ENCODE measurements at places on chromosomes 11 and 22.

- DNase-seq, result no peak
Measured at GRCh38 chr11:40188848-40189247, 1270.6 kb downstream of the LRRC4C start.

DNA sequence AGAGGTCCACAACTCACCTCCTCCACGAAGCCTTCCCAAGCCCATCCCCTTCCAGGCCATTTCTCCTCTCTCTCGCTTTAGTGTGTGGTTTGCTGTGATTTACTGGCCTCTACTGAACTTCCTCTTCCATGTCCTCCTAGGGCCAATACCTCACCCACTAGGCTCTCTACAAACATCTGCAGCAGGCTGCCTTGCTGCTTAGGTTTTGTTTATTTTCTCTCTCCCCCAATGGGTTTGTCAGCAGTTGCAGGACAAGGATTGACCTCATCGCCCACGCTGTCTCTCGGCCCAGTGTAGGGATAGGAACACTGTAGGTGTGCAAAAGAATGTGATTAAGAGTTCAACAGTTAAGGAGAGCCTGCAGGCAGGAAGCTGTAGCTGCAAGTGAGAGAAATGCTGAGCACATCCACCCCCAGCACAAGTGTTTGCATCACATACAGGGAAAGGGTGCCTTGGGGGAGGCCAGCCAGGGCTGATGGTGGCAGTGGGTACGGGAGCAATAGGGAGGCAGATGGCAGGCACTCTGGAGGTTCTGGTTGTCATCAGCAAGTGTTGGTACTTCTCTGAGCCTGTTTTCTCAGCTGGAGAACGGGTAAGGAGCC, 1.4 kb downstream of the PC start:
- no peak for DNase-seq

GRCh38 chr11:95082576-95083001, 7.1 kb upstream of the ENDOD1 start:
- DNase-seq, result no peak

GRCh38 chr22:17085277-17086181, 729 bp downstream of the IL17RA start:
- no peak for DNase-seq

DNA sequence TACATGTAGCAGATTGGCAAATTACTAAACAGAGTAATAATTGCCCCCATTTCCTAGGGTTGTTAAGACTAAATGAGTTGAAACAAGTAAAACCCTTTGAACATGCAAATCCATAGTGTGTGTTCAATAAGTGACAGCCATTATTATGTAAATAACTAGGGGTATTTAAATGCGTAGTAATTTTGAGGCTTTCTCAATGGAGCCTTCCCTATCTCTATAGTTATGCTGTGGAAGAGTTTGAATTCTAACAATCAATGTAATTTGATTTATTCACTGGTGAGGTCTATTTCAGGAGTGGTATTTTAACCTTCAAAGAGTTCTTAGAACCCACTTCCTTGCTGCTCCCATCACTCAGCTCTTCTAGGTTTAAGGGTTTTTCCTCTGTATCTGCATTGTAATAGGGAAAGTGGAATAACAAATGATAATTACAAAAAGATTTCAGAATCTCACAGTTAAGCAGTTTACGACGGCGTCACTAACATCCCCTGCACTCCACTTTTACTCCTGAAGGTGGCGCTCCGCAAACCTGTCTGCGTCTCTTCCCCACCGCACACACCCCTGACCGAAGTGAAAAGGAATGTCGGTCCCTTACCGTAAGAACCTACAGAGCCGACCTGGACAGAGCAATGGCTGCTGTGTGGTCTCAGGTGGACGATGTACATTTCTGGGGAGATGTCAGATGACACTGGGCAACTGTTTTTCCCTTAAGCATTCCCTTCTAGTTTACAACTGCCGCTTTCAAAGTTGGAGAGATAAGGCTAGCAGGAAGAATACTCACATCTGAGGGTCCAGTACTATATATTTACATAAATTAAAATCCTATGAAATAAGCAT, 80.8 kb downstream of the ZC3H12C start:
- DNase-seq, result no peak

DNA sequence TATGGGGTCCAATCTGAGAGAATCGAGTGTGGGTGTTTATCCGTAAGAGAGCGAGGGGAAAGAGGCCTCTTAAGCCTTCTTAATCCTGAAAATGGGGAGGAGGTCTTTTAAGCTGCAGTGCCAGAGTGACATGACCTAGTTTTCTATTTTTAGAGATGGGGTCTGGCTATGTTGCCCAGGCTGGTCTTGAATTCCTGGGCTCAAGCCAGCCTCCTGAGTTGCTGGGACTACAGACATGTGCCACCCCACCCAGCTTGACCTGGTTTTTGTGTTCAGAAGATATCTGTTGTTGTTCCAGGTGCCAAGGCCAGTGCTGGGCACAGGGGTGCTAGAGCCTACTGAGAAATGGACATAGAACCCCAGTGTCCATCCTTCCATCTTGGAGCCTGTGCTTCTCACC, 1.4 kb downstream of the BAD start:
- DNase-seq, result no peak

- DNase-seq, result no peak
Measured at GRCh38 chr11:134920851-134921608, 509.0 kb upstream of the B3GAT1 start.

- DNase-seq, result no peak
Measured at GRCh38 chr22:33088418-33088817, 30.2 kb upstream of the SYN3 start.

DNA sequence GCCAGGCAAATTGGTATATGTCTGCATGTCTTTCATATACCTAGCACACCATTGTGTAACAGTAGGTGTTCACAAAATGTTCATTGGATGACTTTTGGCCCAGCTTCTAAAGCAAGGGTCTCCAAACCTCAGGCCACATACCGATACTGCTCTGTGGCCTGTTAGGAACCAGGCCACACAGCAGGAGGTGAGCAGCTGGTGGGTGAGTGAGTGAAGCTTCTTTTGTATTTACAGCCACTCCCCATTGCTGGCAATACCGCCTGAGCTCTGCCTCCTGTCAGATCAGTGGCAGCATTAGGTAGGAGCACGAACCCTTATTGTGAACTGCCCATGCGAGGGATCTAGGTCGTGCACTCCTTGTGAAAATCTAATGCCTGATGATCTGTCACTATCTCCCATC, 836.6 kb downstream of the NTM start:
- no peak for DNase-seq

GRCh38 chr11:14967581-14968243, 4.4 kb downstream of the CALCA start:
- no peak for DNase-seq

GRCh38 chr11:68904248-68904847, 657 bp downstream of the IGHMBP2 start:
- no peak for DNase-seq

DNA sequence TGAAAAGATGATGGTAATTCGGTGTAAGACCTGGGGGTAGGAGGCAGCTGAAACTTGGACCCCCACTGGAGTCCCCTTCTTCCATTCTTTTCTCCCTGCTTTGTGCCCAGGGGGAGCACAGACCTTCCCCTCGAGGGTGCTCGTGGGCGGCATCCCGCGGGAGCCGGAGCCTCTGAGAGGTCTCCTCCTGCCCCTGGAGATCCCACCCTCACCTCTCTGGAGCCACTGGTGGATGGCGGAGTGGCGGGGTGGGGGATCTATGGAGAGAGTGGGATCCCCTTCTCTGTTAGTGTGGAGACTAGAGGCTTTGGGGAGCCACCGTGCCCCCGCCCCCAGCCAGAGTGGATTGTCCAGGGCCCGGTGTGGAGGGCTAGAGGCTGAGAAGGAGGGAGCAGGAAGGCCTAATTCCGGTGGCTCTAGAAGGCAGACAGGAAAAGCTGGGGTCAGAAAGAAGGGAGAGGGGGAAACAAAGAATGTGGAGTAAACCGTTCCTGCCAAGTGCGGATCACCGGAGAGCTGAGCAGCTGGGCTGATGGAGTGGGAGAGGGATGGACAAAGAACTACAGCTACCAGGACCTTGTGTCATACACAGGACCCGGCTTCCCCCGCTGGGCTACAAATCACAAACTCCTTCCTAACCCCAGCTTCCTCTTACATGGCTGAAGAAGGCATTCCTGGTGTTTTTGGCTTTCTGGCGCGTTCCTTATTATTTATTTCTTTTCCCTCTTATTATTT, 41.9 kb downstream of the KCNJ1 start:
- no peak for DNase-seq

GRCh38 chr11:108853864-108854263, 189.0 kb downstream of the DDX10 start:
- DNase-seq, result no peak

DNA sequence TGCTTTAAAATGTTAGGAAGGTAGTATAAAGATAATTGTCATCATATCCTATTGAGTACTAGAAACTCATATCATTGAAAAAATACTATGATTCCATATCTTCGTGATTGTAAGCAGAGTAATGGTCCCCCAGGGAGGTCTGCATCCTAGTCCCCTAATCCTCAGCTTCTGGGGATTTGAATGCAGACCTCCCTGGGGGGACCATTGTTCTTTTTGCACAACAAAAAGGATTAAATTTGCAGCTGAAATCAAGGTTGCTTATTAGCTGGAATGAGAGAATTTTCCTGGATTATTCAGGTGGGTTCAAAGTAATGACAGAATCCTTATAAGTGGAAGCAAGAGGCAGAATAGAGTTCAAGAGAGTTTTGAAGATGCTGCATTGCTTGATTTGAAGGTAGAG, 26.1 kb upstream of the MS4A6A start:
- no peak for DNase-seq

GRCh38 chr11:66232769-66233168, 35.7 kb upstream of the RAB1B start:
- no peak for DNase-seq

GRCh38 chr22:45291061-45291930, 6.5 kb downstream of the UPK3A start:
- no peak for DNase-seq

GRCh38 chr11:59555601-59556114, 44.3 kb downstream of the OR4D9 start:
- DNase-seq, result no peak

GRCh38 chr11:69888483-69889181, 69.4 kb upstream of the FGF3 start:
- no peak for DNase-seq

GRCh38 chr11:13405220-13405619, 57.8 kb downstream of the BTBD10 start:
- no peak for DNase-seq

GRCh38 chr11:117909611-117910382, 19.4 kb downstream of the TMPRSS13 start:
- no peak for DNase-seq

- DNase-seq, result no peak
Measured at GRCh38 chr22:23845265-23846080, 6.7 kb upstream of the DERL3 start.

DNA sequence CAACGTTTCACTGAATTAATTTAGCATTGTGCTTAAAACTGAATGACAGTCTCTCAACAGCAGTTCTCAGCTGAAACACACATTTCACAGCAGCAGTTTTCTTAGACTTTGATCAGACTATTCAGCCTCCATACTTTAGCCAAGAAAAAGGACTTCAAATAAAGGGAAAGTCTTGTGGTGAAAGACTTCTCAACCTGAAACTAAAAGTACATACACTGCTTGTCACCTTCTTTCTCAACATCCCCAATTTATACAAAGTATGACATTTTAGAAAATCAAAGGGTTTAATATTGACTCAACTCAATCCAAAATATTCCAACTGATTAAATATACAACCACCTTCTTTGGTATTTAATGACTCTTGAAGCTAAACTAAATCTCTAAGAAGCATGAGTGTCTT, 419.0 kb downstream of the LRRC4C start:
- no peak for DNase-seq

- DNase-seq, result no peak
Measured at GRCh38 chr11:32154275-32154674, 63.4 kb downstream of the RCN1 start.

GRCh38 chr11:82092904-82093303, 640.8 kb downstream of the FAM181B start:
- DNase-seq, result no peak

GRCh38 chr11:23723861-23724260, 773.0 kb upstream of the LUZP2 start:
- DNase-seq, result no peak

DNA sequence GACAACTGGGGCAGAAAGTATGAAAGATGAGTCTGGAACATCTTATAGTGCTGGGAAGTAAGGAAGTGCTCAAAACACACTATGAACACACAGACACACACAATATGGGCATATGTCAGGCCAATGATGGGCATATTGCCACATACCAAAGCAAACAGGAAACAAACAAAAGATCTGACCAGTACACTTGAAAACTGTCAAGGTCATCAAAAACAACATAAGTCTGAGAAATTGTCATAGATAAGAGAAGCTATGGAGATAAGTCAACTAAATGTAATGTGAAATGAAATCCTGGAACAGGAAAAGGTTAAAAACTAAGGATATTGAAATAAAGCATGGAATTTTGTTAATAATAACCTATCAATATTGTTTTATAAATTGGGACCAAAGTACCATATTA, 46.4 kb downstream of the GUCY1A2 start:
- DNase-seq, result no peak

GRCh38 chr11:114252767-114253166, 43.4 kb upstream of the NNMT start:
- no peak for DNase-seq

DNA sequence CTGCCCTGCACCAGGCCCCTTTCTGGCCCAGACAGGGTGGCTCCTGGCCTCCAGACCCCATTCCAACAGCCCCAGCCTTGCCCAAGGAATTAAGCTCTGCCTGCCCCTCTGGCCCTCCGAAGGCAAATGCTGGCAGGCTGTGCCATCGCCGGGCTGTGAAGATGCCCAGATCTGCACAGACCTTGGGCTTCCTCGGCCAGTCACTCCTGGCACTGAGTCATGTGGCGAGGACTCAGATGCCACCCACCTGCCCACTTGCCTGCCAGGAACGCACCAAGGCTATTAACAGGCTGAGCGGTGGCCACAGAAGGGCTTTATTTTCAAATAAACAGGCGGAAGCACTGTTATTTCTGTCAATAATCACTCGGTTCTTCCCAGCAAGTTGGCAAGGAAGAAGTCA, 50.3 kb upstream of the TTLL12 start:
- DNase-seq, result no peak

DNA sequence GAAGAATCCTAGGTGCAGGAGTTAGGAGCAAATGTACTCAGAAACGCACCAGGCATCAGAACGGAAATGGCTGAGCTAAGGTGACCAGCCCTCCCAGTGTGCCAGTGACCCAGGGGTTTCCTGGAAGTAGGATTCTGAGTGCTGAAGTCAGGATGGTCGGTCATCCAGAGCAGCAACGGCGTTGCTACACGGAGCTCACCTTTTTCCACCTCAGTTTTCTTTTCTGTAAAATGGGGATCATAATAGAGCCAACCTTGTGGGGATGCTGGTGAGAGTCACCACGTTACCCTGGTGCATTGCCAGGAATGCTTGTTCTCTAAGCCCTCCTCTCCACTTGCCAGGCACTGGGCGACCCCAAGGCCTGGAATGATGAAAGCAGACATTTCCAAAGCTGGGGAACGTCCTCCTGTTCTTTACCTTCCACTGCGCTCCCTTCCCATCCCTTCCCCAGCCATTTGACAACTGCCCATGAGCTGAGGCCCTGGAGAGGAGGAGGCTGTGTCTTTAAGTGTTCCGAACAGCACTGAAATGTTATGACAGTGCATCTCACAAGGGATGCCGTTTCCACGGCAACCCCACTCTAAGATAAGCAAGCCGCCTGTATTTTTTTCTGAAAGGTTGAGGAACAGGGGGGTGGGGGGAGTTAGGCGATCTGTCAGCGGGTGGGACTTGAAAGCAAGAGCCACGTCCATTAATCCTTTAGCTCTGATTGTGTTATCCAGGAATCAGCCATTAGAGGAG, 66.8 kb downstream of the TSPAN18 start:
- no peak for DNase-seq

Data from BJ (cell line).